Fibroblast of villous mesenchyme (primary cell): ENCODE measurements at places on chromosomes 1 and 21. TPM values are rescaled to one million over a fixed set of nuclear protein-coding genes. Genes with fewer than 3 reads are reported as not detected.

Gene MNDA
- not detected in 2 replicates for total RNA-seq

Gene IFI44L
- total RNA-seq = 0.64 and 1.3 TPM in 2 replicates

Gene LMX1A
- not detected in 2 replicates for total RNA-seq

Gene AMY2B
- 2.9 and 3.5 TPM in 2 replicates for total RNA-seq

Gene RNU1-2
- total RNA-seq = under 0.01 TPM in 1 of 2 replicates, not detected in the other

Gene EDARADD
- 0.32 and 0.43 TPM in 2 replicates for total RNA-seq

DNA sequence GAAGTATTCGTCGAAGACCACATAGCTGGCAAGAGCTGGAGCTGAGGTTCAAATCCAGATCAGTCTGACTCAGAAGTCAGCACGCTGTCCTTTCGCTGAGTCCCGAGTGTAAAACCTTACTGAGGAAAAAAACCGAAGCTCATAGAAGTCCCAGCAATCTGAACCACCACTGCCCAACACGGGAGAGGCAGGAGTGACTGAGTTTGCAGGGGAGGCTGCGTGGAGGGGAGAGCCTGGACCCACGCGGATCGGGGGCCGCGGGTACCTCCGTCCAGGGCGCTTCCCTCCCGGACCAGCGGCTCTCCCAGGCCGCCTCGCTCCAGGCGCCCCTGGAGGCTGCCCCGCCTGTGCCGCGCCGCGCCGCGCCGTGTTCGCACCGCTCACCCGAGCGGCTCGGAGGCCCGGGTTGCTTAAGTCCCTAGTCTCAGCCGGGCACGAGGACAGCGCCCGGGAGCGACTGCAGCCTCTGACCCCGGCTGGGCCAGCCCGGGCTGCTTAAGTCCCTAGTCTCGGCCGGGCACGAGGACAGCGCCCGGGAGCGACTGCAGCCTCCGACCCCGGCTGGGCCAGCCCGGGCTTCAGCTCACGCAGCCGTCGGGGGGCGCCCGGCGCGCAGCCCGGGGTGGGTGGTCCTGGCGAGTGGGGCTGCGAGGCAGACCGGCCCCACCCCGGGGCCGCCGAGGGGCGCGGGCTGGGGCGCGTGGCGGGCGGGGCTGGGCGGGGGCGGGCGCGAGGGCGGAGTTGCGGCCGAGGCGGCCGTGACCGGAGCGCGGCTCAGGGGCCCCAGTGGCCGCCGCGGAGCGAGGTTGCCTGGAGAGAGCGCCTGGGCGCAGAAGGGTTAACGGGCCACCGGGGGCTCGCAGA, at the start of gene ADAMTSL4:
TSS of gene ADAMTSL4 (plus strand) at position 777 of the 864 bp plus-strand sequence. CDS start 2,881 bp downstream, outside the sequence.
- DNase-seq = peak; percentile 89

GRCh38 chr1:71533950-71534349, 453.1 kb upstream of the ZRANB2 start:
- DNase-seq = peak; percentile 12

DNA sequence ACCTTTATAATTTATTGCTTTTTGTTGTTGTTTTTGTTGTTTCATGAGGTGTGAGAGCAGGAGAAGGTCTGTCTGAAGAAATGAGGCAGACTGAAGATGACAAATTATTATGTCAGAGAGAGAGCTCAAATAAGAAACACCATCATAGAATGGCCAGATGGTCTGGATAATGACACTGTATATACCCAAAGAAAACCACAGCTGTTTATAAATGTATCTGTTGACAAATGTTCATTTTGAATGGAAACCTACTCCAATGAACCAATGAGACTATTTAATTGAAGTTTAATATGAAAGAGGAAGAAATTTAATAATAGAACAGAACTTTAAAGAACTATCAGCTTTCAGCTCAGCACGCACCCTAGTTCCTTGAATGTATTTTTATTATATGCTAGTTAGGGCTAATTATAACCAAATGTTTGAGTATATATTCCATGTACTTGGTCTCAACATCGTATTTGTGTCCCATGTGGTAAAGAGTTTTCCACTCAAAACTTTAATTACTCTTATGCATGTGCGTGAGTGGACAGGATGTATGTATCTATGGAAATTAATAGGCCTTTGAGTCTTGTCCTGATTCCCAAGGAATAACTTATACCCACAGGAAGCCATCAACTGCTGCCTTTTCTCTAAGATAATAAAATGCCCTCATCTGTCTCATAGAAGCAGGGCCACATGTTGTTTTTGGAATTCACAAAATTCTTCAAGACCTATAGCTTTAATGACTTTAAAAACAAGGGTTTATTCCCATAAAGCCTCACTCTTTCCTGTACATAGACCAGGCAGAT, 202.7 kb downstream of the KCNK2 start:
- DNase-seq = no peak

DNA sequence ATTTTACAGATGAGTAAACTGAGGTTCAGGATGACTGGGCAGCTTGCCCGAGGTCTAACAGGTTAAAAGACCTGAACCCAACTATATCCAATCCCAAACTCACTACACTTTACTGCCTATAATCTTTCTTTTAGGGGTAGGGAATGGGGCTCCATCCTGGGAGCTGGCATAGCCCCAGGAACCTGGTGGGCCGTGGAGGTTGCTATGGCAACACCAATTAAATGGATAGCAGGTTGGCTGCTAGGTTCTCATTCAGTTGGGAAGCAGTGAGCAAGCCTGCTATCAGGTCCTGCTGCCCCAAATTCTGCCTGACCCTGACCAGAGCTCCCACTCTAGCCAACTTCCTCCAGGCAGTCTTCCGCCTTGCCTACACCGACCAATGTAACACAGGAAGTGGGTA, 40.9 kb downstream of the LRP8 start:
- DNase-seq = no peak

DNA sequence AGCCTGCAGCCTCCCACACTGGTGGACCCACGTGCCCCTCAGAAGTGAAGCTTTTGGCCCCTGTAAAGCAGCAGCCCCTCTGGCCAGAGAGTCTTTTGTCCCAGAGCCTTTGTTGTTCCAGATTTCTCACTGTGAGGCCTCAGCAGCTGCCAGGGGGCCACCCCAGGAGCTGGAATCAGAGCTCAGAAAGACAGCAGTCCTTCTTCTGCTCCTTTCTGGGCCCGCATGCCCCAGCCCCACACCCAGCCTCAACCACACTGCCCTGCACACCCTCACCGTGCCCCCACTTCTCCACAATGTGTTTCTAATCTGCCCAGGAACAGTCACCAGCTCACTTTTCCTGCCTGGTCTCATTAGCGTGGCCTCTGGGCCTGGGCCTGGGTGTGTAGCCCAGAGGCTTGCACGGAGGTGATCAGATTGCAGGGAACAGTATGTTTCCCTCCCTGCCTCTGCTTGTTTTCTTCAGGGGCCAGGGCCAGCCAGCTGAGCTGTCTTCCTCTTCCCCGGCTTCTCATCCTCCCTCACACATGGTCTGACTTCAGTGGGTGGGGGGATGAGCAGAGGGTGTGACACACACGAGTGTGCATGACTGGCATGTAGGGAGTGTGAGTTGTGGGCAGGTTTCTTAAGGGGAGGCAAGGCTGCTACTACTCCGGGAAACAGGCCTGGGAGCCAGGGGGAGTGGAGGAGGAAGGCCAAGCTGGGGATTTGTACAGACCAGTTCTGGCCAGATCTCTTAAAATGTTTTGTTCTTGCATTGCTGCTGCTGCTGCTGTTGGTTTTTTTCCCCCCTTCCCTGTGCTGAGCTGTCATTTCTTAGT, 82.5 kb upstream of the ZNF648 start:
- DNase-seq = peak; percentile 86

DNA sequence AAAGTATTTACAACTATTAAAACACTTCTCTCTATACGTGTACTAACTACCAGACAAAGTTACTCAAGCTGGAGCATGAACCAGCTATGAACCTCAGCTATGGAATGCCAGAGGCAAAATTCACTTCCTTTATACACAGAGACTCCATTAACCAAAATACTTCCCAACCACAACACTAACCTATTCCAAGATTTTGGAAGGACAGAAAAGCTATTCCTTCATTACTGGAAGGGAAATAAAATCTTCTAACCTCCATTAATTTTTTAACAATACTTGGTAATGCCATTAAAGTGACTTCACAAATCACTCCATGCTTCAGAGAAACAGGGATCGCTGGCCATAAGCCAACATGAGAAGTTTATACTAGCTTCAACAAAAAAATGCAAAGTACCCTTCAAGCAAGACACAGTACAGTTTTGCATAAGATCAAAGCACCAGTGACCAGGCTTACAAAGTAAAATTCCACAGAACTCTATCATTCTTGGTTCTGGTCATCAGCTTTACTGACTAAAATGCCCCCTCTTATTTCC, 58.0 kb downstream of the PUM1 start:
- peak; percentile 89 for DNase-seq

DNA sequence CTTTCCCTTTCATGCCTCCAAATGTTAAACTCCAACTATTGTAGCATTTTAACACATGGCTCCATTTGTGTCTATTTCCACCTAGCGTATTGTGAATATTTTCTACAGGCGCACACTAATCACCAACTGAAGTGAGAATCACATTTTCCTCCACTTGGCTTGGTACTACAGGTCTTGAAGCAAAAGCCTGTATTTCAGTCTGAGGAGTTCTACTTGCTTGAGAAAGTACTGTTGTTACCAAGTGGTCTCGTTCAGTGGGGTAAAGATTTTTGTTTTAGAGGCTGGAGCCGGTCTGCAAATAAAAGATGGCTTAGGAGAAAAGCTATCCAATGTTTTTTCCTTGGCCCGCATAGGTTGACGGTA, 550 bp upstream of the PTBP2 start:
- no peak for DNase-seq

- DNase-seq = no peak
Measured at GRCh38 chr1:35790670-35791069, 17.1 kb upstream of the AGO4 start.

- peak; percentile 72 for DNase-seq
Measured at GRCh38 chr1:10510520-10511493, 36.1 kb downstream of the PEX14 start.

- no peak for DNase-seq
Measured at GRCh38 chr1:147105909-147106308, 66.4 kb downstream of the PRKAB2 start.

DNA sequence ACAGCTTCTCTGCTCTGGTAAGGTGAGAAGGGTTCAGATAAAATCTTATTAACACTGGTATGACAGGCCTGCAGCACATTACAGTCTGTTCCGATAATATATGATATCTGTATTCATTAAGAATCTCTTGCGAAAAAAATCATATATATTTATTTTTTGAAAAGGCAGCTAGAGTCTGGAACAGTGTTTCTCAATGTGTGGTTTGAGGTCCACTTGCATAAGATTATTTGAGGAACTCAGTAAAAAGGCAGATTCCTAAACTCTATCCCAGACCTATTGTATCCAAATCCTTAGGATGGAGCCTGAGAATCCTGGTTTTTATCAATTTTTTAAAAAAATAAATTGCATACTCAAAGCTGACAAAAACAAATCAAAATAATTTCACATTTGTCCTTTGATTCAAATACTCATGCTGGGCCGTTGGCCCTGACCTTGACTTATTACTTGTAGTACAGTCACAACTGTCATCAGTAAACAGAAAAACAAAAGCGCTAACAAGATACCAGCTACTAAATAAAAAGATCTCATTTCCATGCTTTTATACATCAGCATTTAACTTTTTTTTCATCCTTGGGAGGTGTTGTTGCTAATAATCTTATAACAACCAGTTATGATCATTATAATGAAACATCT, 60.6 kb downstream of the RGS2 start:
- no peak for DNase-seq

GRCh38 chr1:108082738-108083562, 117.2 kb downstream of the SLC25A24 start:
- no peak for DNase-seq

DNA sequence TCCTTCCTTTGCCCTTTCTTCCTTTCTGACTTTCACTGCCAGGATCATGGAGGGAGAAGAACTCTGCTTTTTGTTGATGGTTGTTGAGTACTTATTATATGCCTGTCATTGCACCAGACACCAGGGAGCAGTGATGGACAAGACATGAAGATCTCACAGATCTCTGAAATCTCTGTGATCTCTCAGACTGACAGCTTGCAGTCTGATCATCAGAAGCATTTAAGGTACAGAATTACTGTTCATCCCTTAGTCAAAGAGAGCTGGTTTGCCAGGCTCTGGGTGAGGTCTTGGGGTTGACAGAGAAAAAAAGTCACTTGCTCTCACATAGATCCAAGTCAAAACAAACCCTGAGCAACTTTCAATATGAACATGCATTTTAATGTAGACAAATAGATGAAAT, 299.5 kb upstream of the FMN2 start:
- no peak for DNase-seq

- no peak for DNase-seq
Measured at GRCh38 chr1:225277445-225277844, 150.4 kb downstream of the LBR start.

- DNase-seq = no peak
Measured at GRCh38 chr1:230407351-230407750, 18.8 kb downstream of the PGBD5 start.
